HTR-8/SVneo (cell line): ENCODE measurements at places on chromosomes 11 and 22.

DNA sequence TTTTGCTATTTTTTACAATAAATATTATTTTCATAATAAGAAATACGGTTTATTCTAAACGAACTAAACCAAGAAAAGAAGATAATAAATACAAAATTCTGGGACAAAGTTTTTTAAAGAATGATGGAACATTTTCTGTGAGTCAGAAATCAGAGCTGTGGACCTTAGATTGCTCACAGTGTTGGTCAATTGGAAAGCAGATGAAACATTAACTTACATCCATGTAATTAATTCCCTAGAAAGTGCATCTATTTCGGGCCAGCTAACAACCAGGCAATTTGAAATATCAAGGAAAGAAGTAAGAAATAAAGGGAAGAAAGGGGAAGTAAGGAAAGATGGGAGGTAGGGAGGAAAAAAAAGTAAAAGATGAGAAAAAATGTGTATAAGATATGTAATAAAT lies 1569.8 kb upstream of the TENM4 start:
- DNase-seq, result no peak

DNA sequence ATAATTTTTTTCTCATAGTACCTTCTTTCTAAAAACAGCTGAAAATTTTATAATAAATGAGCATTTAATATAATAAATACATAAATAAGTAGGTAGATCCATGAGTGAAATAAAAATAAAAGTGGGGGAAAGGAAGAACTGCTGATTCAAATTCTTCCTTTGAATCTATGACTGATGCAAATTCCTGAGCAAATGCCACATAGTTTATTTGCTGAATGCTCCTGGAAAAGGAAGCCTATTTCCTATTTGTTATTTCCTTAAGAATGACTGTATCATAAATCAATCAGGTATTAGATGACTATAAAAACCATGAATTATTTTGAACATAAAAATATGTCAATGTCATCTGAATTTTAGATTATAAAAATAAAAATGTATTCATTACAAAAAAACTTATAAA lies 16.6 kb downstream of the BTBD10 start:
- DNase-seq, result peak; percentile 14

GRCh38 chr11:125987066-125987641 lies 41.3 kb downstream of the VSIG10L2 start:
- no peak for DNase-seq

- no peak for DNase-seq
Measured at GRCh38 chr11:6599449-6599848, 4.0 kb downstream of the RRP8 start.

DNA sequence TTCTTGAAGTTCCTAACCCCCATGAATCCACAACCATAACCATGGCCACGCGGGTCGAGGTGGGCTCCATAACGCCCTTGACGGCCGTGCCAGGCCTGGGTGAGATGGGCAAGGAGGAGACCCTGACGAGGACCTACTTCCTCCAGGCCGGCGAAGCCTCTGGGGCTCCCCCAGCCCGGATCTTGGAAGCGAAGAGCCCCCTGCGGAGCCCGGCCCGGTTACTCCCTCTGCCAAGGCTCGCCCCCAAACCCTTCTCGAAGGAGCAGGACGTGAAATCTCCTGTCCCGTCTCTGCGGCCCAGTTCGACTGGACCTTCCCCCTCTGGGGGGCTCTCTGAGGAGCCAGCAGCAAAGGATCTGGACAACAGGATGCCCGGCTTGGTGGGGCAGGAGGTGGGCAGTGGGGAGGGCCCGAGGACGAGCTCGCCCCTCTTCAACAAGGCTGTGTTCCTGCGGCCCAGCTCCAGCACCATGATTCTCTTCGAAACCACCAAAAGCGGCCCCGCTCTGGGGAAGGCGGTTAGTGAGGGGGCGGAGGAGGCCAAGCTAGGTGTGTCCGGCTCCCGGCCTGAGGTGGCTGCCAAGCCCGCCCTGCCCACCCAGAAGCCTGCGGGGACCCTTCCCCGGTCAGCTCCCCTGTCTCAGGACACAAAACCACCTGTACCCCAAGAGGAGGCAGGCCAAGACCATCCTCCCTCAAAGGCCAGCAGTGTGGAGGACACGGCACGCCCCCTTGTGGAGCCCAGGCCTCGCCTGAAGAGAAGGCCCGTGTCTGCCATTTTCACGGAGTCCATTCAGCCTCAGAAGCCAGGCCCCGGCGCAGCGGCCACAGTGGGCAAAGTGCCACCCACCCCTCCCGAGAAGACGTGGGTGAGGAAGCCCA lies 75.7 kb downstream of the KIAA1671 start:
- DNase-seq, result peak; percentile 36

- peak; percentile 89 for DNase-seq
Measured at GRCh38 chr11:65366340-65366773, 11.8 kb downstream of the TIGD3 start.

GRCh38 chr22:46587061-46587460 lies 33.1 kb upstream of the GRAMD4 start:
- no peak for DNase-seq

DNA sequence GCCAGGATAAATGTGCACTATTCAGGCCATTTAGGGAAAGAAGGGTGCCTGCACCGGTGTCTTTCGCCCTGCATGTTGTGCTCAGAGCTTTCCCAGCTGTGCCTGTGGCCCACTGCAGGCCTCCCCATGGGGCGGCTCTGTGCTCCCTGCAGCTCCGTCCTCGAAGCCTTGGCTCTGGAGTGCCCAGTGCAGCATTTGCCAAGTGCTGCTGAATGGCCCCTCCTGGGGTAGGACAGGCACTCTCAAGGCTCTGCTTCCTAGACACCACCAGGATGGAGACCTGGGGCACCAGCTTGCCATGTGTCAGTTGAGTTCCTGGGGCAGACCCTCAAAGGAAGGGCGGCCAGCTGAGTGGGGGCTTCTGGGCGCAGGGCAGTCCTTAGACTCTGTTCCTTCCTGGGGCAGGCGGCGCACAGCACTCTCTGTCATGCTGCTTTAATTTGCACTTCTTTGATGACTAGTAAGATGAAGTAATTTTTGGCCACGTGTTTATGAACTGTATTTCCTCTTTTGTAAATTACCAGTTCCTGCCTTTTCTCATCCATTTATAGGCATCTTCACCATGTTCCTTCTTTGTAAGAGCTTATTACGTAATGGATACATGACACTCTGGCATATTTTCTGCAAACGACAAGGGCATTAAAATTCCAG lies 32.1 kb upstream of the GNB1L start:
- DNase-seq, result no peak

GRCh38 chr11:117874253-117874909 lies 2.1 kb downstream of the FXYD6 start:
- DNase-seq, result no peak

DNA sequence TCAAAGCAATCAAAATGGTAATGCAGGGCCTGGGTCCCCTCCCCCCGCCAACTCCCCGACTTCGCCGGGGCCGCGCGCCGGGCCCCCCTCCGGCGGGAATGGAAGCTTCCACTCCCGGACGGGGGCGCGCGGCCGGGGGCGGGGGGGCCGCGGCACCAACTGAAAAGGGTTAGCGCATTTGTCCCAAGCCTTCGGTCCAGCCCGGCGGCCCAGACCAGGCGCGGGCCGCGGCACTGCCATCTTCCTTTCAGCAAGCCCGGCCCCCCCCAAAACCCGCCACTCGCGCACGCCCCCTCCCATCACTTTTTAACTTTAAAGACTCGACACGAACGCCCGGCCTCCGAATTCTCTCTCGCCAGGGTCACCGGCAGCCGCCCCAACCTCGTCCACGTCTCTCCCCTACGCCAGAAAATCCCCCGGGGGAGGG lies 2.8 kb downstream of the PHF21B start:
- DNase-seq, result no peak

DNA sequence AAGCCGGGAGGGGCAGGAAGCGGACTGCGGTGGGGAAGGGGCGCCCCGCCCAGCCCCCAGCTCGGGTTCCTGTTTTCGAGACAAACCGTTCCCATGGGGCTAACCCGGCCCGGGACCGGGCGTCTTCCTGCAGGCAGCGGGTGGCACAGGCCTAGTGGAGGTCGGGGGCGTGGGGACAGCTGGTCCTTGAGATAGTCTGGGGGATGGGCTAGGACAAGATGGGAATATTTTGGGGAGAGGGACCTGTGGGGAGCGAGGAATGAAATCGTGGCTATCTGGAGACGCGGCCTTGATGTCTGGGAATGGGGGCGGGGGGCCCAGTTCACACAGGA lies 1.2 kb upstream of the RASGRP2 start:
- no peak for DNase-seq

- DNase-seq, result no peak
Measured at GRCh38 chr11:125957618-125958332, 11.9 kb downstream of the VSIG10L2 start.
